AG04450 (cell line): ENCODE measurements at places on chromosomes 2 and 18. TPM values are rescaled to one million over a fixed set of nuclear protein-coding genes. Genes with fewer than 3 reads are reported as not detected.
A peak's percentile ranks its signal among the peaks of the same experiment; 100 is the strongest.

The PLCD4 gene
- polyA plus RNA-seq, result 4.7 and 4.9 TPM in 2 replicates

GRCh38 chr2:150126143-150126740 is 361.2 kb downstream of the RND3 start:
- no peak for DNase-seq

The NOSTRIN gene
- 0.10 TPM in 1 of 2 replicates, not detected in the other for polyA plus RNA-seq

DNA sequence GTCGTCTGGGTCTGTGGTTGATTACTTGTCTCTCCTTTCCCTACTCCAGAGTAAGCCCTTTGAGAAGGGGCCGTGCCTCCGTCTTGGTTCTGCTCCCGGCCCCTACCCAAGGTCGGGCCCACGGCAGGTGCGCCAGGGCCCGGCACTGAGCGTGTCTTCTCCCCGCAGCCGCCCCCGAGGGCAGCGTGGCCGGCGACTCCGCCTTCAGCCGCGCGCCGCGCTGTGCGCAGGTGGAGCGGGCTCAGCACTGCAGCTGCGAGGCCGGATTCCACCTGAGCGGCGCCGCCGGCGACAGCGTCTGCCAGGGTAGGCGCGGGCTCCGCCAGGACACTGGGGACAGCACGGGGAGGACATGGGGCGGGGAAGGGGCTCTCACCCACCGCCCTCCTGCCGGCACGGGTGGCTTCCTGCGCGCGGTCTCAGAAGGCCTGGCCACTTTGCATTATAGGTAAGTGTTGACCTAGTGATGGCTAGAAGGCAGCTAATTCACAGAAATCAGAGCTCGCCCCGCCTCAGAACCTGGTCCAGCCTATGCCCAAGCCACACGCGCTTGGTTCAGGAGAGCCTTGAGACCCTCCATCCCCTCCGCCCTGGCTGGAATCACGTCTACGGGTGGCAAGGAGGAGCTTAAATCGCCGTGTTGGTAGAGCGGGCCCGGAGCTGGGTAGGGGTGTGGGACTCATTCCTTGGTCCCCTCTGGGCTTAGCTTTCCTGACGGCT is 43.5 kb downstream of the FBLN7 start:
- DNase-seq, result no peak

DNA sequence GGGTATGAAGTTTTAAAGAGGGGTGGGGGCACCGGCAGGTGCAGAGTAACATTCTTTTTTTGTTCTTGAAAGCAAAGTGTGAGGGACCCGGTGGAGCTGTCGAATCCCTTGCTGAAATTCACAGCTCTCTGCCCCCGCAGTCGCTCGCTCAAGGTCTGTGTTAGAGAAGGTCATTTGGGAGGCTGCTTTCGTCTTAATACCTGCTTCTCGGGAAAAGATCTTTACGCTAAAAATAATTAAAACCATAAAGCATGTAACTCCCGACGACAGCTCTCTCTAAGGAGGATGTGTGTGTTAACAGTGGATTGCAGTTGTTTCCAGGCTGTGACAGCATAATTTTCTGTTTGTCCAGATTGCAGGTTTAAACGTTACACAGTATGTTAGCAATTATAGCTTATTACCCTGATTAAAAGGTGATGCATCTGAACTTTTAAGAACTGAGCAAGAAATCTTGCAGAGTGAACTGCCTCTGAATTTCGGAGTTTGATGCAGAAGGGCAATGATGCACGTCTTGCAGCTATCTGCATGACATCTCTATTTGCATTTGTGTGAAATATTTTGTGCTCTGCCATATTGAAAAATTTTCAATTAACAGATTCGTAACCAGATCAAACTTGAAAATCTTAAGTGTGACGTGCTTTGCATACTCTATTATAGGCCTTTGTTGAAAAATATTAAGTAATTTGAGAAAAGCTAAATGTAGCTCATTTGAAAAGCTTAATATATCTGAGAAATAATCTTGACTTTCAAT is 954 bp downstream of the RAPGEF4 start:
- no peak for DNase-seq

DNA sequence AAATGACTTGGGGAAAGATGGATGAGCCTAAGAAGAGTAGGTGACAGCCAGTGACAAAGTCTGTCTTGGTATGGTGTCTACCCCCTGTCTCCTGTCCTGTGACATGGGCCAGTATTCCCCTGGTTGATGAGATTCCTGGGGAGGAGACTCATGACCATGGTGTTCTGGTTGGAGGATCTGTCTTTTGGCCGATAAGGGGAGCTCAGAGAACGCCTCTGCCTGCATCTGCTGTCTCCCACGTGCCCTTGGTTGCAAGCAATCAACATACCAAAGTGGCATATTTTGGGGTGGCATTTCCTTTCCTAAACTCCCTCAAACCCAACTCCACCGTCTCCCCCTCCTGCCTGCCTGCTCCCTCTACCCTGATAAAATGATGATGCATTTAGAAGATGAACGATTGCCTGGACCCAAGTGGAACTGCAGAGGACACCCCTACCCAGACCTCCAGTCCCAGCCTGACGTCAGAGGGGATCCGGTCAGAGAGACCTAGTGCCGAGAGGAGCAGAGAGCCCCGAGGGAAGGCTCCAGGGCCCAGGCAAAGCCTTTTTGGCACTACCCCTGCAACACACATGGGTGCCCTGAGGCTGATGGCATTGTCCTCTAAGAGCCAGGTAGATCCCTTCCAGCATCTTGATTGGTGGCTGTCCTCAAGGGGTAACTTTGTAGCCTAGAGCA is 124.2 kb upstream of the MSH6 start:
- no peak for DNase-seq

DNA sequence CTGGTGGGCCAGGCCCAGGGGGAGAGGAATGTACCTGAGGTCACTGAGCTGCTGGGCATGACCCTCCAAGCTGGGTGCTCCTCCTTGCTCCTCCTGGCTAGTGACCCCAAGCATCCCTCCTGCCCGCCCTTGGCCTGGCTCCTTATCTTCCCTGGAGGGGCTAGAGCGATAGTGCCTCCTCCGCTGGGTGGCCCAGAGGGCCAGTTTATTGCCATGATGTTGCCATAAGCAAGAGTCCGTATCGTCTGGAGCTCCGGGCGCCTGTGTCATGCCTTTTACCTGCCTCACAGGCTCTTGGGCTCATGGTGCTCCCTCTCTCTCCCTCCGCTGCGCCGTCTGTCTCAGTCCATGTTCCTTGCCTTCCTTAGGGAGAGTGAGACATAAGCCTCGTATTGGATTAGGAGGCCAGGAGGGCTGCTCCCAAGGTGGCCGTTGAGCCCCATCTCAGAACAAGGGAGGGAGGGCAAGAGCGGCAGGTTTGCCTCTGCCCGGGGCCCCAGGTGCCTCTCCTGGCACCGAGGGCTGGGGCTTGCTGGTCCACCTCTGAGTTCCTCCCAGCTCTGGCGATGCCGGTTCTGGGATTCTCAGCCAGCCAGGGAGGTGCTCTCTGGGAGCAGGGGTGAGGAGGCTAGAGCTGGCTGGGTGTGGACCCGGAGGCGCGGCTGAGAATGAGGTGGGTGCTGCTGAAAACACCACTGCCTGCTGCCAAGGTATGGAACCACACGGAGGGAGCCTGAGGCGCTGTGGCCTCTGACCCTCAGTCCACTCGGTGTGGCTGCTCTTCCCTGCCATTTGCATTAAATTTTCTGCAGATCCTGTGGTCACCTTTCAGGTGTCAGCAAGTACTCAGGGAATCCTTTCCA is 22.6 kb downstream of the KCNIP3 start:
- DNase-seq, result no peak

The EFEMP1 gene
- polyA plus RNA-seq, result 376 and 423 TPM in 2 replicates

- no peak for DNase-seq
These were observed 272.4 kb upstream of the NRXN1 start for GRCh38 chr2:51304311-51304710.

DNA sequence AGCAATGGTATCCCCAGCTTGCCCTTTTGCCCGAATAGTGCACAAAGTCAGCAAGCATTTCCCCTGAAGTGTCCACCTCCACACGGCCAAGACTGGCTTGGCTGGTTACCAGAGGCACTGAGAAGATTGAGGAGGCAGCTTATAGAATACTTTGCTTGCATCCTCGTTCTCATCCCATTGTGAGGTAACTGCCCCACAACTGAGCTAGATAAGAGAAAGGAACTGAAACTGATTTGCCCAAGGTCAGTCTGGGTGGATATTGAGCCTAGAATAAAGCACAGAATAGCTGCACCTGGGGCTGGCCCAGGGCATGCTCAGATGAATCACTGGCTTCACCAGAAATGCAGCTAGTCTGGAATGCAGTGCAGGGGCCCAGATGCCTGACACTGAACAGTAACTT is 32.7 kb upstream of the MAP4K3 start:
- peak; percentile 38 for DNase-seq

The SLC16A14 gene
- 2.1 and 2.7 TPM in 2 replicates for polyA plus RNA-seq

DNA sequence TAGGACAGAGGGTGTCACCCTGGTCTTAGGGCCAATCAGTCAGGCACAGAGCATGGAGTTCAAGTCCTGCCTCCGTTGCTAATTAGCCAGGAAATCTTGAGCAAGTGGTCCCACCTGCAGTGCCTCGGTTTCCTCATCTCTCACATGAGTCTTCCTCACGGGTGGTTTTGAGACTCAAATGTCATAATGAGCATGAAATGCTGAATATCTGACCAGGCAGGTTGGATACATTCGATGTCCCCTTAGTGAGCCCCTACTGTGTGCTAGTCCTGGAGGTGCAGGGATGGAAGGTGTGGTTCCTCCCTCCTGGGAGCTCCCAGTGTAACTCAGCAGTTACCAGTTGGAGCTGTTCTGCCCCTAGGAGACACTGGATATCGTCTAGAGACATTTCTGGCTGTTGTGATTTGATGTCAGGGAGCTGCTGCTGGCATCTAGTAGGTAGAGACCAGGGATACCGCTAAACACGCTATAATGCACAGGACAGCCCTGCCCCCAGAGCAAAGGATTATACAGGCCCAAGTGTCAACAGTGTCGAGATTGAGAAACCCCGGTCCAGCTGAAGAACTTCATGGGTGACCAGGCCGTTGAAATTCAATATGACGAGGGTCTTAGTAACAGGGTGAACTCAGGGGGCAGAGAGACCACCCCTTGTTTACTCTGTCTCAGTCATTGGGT is 118.5 kb upstream of the TWIST2 start:
- DNase-seq, result no peak

DNA sequence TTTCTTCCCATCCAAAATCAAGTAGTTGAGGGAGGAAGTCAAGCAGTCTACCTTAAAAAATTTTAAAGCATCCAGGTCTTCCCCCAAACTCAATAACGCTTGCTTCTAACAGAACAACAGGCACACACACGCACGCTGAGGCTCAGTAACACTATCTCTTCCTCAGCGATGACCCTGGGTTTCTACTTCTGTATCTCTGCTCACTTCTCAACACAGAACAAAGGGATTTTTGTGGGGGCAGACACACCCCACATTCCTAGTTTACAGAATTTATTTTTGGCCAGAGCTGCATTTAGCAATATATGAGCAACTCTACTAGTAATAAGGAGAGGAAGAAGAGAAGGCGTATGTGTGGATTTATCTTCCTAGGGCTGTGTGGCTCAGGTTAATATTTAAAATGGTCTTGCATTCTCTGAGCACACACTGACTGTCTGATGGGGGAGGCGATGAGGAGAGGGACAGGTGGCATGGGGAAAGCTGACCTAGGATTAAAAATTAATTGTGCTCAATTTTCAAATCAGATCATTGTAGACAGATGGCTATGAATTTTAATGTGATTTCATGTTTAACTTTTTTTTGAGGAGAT is 71.3 kb upstream of the PPM1B start:
- no peak for DNase-seq

DNA sequence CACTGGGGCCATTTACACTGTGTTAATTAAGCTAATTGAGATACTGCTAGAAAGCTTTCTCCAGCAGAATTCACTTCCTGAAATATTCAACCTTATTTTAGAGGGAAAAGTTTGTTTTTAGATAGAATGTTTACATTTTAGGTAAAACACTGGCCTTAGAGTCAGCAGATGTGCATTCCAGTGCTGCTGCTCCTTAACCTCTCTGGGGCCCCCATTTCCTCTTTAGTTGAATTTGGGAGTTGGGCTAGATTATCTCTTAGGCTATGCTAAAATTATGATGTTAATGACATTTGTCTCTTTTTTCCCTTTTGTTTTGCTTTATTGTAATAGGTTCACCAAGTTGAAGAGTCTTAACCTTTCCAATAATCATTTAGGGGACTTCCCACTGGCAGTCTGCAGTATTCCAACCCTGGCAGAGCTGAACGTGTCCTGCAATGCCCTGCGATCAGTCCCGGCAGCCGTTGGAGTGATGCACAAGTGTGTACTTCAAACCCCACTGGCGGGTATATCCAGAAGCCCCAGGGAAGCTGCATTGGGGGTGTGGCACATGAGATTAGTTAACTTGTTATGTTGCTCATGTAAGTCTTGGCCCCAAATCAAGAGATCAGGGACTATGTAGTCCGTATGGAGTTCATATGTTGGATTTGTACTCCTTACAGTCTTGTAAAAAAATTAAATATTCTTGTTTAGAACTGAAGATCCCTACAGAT is 179.5 kb downstream of the PHLPP1 start:
- DNase-seq, result no peak

The DBI gene
- polyA plus RNA-seq, result 235 and 244 TPM in 2 replicates

GRCh38 chr18:864872-865273 is 39.8 kb upstream of the ADCYAP1 start:
- peak; percentile 39 for DNase-seq

The SP140 gene
- 0.73 and 1.5 TPM in 2 replicates for polyA plus RNA-seq

DNA sequence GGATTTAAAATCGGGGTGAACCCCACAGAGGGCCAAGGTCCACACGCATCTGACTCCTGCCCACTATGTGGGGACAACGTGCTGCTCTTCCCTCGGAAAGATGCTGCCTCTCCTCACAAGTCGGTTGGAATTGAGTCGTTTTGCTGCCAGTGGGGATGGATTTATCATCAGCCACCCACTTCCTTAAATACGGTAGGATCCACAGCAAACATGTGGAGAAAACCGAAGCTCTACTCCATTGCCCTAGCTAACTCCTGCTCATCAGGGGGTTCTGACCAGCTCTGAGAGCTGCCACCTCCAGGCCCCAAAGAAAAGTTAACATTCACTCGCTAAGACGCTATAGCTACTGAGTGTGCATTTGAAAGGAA is 80.9 kb downstream of the CHRNA1 start:
- DNase-seq, result no peak
